Renal cortical epithelial cell (primary cell): ENCODE measurements at places on chromosomes 4 and X.

GRCh38 chr4:11549525-11549924 is 120.8 kb upstream of the HS3ST1 start:
- no peak for DNase-seq

DNA sequence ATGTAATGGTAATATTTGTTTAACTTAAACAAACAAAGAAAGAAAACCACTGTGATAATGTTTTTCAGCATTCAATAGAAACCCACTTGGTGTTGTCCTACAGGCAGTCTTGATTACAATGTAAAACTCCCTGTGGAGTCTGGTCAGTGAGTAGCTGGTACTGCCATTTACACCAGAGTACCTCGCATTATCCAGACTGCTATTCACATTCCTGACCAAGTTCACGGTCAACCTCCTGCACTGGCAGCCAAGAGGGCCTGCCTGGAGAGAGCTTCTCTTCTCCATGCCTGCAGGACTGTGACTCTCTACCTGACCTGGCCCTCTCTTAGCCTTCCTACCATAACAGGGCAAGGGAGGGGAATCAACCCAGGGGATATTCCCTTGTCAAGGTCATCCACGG is 2.9 kb upstream of the LONRF3 start:
- no peak for DNase-seq

GRCh38 chr4:53171797-53172196 is 194.1 kb downstream of the SCFD2 start:
- DNase-seq = no peak

DNA sequence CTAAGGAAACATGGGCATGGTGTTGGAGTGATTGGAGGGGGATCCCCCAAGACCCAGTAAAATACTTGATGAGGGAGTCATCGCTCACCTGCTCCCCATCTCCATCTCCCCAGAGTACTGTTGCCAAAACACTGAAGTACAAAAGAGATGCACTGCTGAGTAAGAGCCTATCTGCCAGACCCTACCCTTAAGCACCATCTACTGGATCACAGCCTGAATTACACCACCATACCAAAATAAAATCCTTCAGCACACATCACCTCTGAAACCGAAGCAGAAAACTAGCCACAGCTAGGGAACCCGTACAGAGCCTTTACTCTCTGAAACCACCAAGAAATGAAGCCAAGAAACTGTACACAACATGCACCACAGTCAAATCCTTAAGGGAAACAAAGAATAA is 466.3 kb upstream of the ACTRT1 start:
- peak; percentile 18 for DNase-seq

DNA sequence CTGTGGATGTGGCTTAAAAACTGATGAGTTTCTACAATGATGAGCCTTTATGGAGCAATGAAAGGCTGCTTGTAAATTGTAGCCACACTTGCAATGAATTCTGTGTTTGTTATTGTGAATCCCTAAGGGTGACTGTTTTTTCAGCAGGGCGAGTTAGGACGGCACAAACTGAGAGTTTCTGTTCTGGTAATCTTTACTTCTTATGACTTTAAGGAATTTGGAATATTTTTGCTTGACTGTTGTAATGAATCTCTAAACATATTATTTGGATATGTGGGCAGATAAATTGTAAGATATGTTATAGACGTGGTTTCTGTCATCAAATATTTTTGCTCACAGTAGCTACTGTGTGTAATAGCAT is 22.2 kb downstream of the RBPJ start:
- no peak for DNase-seq
